Mesenchymal stem cell (in vitro differentiated cells and primary cell): ENCODE measurements at places on chromosomes 16 and 17.
A peak's percentile ranks its signal among the peaks of the same experiment; 100 is the strongest.

GRCh38 chr17:77365584-77366186 lies 224.9 kb downstream of the SEC14L1 start:
- H3K4me3 ChIP-seq, result no peak overlapping the region
- peaks cover 21% of the 10 kb centered on the region for H3K36me3 ChIP-seq
- H3K27ac ChIP-seq, result peak overlapping the region; percentile 25
- peaks cover 58% of the 10 kb centered on the region for H3K4me1 ChIP-seq

GRCh38 chr16:86306011-86306644 lies 204.2 kb upstream of the FOXF1 start:
- H3K4me3 ChIP-seq, result no peak overlapping the region
- H3K27ac ChIP-seq, result no peak overlapping the region
- peaks cover under 1% of the 10 kb centered on the region for H3K4me1 ChIP-seq

DNA sequence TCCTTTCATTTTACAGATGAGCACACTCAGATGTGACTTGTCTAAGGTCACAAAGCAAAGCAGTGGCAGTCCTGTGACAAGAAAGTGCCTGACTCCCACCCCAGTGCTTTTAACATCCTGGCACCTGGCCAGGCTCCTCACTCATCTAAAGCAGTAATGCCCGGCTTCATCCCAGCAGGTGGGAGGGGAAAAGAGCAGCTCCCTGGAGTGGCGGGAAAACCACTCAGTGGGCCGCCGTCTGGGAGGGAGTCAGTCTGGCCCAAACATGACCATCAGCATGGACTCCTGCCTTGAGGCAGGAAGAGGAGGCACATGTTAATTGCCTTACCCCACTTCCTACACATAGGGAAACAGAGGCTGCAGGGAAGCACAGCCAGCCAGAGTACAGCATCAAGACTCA lies 2.6 kb downstream of the PCGF2 start:
- no peak overlapping the region for H3K27ac ChIP-seq
- no peak for DNase-seq
- no peak overlapping the region for H3K4me3 ChIP-seq
- no peaks in the 10 kb centered on the region for H3K27me3 ChIP-seq

DNA sequence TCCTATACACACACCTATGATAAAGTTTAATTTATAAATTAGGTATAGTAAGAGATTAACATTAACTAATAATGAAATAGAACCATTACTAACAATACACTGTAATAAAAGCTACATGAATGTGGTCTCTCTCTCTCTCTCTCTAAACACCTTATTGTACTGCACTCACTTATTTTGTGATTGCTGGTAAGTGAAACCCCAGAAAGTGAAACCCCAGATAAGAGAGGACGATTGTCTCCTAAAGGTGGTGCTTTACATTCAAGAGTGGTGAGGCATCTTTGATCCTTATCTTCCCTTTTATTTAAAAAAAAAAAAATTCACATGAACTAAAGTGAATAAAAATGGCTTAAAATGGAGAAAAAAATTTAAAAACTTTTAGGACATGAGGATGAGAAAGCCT lies 80.1 kb upstream of the TRAP1 start:
- peaks cover 11% of the 10 kb centered on the region for H3K36me3 ChIP-seq
- H3K27ac ChIP-seq, result no peak overlapping the region
- H3K27me3 ChIP-seq, result no peaks in the 10 kb centered on the region
- peaks cover 4% of the 10 kb centered on the region for H3K4me1 ChIP-seq
- no peak for DNase-seq
- no peak overlapping the region for H3K4me3 ChIP-seq

GRCh38 chr16:2481676-2482075 lies 6.7 kb downstream of the TBC1D24 start:
- H3K4me1 ChIP-seq, result peaks cover 9% of the 10 kb centered on the region
- H3K4me3 ChIP-seq, result no peak overlapping the region
- no peak overlapping the region for H3K27ac ChIP-seq
- H3K36me3 ChIP-seq, result no peaks in the 10 kb centered on the region
- H3K27me3 ChIP-seq, result no peaks in the 10 kb centered on the region

DNA sequence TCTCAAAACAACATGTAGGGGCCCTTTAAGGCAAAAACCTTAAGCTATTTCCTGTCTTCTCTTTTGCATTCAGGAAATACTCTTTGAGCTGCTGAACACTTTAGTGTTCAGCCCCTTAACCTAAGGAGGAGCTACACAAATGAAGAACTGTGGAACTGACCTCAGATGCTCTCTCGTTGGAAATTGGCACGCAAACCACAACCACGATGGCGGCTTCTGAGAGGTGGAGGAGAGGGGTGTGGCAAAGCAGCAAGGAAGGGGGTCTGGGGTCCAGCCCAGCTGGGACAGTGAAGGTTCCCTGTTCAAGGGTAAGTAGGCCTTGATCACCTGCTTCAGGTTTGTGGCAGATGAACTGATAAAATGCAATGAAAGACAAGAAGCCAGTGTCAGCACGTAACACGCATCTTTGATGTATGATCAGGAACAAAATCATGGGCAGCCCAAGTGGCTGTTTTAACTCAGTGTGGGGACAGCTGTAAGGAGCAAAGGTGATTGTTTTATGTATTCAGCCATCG lies 291.6 kb upstream of the TNRC6C start:
- no peaks in the 10 kb centered on the region for H3K36me3 ChIP-seq
- no peak overlapping the region for H3K27ac ChIP-seq
- H3K4me1 ChIP-seq, result no peaks in the 10 kb centered on the region

GRCh38 chr16:79334127-79334526 lies 266.4 kb downstream of the MAF start:
- no peak overlapping the region for H3K27ac ChIP-seq
- no peaks in the 10 kb centered on the region for H3K36me3 ChIP-seq
- no peak for DNase-seq
- H3K4me1 ChIP-seq, result no peaks in the 10 kb centered on the region
- no peak overlapping the region for H3K4me3 ChIP-seq

DNA sequence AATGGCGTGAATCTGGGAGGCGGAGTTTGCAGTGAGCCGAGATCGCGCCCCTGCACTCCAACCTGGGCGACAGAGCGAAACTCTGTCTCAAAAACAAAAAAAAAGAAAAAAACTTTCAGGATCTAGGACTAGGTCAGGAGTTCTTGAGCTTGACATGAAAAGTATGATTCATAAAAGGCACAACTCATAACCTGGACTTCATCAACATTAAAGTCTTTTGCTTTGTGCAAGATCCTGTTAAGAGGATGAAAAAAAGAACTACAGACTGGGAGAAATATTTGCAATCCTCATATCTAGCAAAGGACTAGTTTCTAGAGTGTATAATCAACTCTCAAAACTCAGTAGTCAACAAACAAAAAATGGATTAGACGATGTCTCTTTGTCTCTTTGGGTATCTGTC lies 40.0 kb downstream of the TBC1D16 start:
- no peaks in the 10 kb centered on the region for H3K27me3 ChIP-seq
- H3K36me3 ChIP-seq, result peaks cover 18% of the 10 kb centered on the region
- DNase-seq, result no peak
- no peak overlapping the region for H3K27ac ChIP-seq
- no peak overlapping the region for H3K4me3 ChIP-seq
- H3K4me1 ChIP-seq, result peaks cover 34% of the 10 kb centered on the region

DNA sequence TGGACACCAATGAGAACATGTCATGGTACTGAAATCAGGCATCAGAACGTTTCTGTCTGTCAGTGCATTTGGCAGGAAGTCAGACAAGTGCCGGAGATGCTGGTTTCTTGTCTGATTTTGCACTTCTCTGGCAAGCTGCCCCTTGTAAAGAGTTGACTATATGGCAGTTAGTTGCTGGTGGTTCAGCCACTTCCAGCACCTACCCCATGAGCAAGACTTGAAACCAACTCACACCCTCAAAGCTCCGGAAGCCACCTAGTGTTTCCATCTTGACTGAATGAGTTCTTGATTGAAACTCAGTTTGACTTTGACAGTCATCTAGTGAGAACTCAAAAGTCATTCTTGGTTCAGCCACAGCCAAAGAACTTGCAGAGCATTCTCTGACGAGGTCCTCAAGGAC lies 225.1 kb downstream of the SPECC1 start:
- DNase-seq, result no peak
- peaks cover 35% of the 10 kb centered on the region for H3K36me3 ChIP-seq
- H3K4me3 ChIP-seq, result no peak overlapping the region
- H3K27ac ChIP-seq, result no peak overlapping the region

- peak; percentile 83 for DNase-seq
- H3K27me3 ChIP-seq, result no peaks in the 10 kb centered on the region
- H3K27ac ChIP-seq, result no peak overlapping the region
Measured at GRCh38 chr17:33234930-33235685, 58.0 kb downstream of the ASIC2 start.

DNA sequence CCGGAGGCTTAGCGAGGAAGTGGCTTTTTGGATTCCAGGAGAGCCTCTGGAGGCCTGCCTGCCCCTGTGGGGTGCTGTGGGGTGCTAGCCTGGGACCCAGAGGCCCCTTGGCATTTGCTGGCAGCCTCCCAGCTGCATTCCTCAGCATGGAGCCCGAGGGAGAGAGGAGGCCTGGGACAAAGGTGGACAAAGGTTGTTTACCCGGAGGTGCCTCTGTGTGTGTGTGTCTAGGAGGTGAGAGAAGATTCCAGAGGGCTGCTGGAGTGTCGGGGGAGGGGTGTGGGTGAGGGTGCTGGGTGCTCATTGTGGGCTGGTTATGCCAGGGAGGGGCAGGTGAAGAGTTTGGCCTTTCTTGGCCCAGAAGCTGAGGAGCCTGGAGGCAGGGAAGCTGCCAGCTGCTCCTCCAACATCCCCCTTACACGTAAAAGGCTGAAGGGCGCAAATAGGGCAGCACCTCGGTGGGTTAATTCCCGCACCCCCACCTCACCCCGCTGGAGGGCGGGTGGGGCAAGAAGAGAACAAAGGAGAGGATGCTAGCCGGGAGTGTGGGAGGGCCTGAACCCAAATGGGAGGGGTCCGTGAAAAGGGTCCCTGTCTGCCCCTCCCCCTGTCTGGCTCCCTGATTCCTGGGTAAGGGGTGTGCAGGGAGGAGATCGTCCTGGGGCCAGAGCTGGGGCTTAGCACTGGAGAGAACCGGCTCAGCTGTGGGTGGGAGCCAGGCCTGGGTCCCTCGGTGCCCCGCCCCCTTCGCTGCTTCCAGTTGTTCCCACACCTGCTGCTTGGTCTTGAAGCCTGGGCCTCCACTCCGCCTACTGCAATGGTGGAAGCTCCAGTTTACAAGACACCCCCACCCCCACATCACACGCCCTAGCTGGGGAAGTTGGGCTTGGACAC lies 9.9 kb downstream of the HEXIM2 start:
- H3K36me3 ChIP-seq, result peaks cover 9% of the 10 kb centered on the region
- no peak for DNase-seq
- H3K27ac ChIP-seq, result peak overlapping the region; percentile 81
- peaks cover 32% of the 10 kb centered on the region for H3K4me1 ChIP-seq
- H3K27me3 ChIP-seq, result no peaks in the 10 kb centered on the region

- H3K4me1 ChIP-seq, result peaks cover 14% of the 10 kb centered on the region
- H3K27me3 ChIP-seq, result no peaks in the 10 kb centered on the region
- no peak overlapping the region for H3K4me3 ChIP-seq
- H3K27ac ChIP-seq, result no peak overlapping the region
- DNase-seq, result no peak
Measured at GRCh38 chr17:42541041-42541833, 5.2 kb downstream of the NAGLU start.

- no peaks in the 10 kb centered on the region for H3K27me3 ChIP-seq
- H3K36me3 ChIP-seq, result peaks cover 43% of the 10 kb centered on the region
- peaks cover 30% of the 10 kb centered on the region for H3K4me1 ChIP-seq
Measured at GRCh38 chr16:31113121-31114120, 4.0 kb upstream of the KAT8 start.

- no peaks in the 10 kb centered on the region for H3K4me1 ChIP-seq
- H3K36me3 ChIP-seq, result no peaks in the 10 kb centered on the region
- peaks cover 51% of the 10 kb centered on the region for H3K27me3 ChIP-seq
- no peak overlapping the region for H3K4me3 ChIP-seq
Measured at GRCh38 chr17:33520426-33521330, 227.6 kb upstream of the ASIC2 start.

DNA sequence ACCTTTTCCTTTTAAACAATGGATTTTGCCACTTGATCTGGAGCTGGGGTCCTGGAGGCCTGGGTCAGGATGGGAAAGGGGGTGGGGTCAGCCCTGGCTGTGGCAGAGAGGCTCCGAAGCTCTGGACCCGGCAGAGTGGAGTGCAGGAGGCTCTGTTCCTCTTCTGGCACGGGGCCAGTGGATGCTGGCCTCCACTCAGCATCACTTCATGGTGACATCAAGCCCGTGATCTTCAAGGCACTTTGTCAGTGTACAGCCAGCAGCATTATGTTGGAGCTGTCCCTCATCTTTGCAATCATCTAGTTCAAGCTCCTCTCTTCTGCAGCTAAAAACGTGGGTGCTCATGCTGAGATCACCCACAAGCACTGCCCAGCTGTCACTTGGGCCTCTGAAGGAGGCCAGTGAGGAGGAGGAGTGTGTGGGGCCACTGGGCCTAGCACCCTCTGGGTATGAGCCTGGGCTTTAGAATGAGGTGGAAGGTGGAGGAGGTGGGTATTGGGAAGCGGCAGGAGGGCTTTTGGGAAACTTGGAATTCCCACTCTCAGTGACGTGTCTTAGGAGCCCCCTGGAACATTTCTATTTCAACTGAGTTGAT lies 45.9 kb upstream of the MGAT5B start:
- H3K27me3 ChIP-seq, result peaks cover 54% of the 10 kb centered on the region
- DNase-seq, result no peak
- H3K4me1 ChIP-seq, result peaks cover 3% of the 10 kb centered on the region
- no peak overlapping the region for H3K4me3 ChIP-seq
- no peak overlapping the region for H3K27ac ChIP-seq

DNA sequence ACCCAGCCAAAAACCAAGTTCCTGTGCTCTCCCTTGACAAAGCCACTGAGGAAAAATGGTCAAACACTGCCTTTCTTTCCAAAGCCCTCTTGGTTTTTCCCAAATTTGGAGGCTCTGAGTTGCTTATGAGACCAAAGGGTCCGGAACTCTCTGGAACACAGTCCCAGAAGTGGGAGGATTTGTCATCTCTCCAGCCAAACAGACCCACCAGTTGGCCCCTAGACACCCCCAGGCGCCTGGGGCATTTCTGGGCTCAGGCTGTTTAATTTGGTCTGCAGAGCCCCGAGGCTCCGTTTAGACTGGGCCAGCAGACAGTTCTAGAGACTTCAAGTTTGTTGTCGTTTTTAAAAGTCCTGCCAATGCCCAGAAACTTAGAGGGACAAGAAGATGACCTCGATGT lies 239.1 kb downstream of the SEC14L1 start:
- peaks cover 76% of the 10 kb centered on the region for H3K4me1 ChIP-seq
- H3K27ac ChIP-seq, result no peak overlapping the region
- H3K36me3 ChIP-seq, result peaks cover 7% of the 10 kb centered on the region
- H3K4me3 ChIP-seq, result no peak overlapping the region
- DNase-seq, result no peak

DNA sequence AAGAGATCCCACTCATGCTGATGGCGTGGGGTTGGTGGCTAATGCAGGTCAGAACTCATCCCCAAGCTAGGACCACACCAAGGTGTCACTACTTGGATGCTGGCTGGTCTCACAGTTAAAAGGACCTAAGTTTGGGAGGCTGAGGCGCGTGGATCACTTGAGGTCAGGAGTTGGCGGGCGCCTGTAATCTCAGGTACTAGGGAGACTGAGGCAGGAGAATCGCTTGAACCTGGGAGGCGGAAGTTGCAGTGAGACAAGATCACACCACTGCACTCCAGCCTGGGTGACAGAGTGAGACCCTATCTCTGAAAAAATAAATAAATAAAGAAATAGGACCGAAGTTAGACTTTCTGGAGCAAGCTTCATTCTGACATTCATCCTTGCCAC lies 6.6 kb upstream of the CDC42EP4 start:
- peaks cover 6% of the 10 kb centered on the region for H3K4me1 ChIP-seq
- DNase-seq, result no peak
- no peak overlapping the region for H3K4me3 ChIP-seq
- H3K27me3 ChIP-seq, result no peaks in the 10 kb centered on the region
- H3K27ac ChIP-seq, result no peak overlapping the region

- H3K4me1 ChIP-seq, result no peaks in the 10 kb centered on the region
- H3K27ac ChIP-seq, result no peak overlapping the region
- H3K36me3 ChIP-seq, result no peaks in the 10 kb centered on the region
- no peaks in the 10 kb centered on the region for H3K27me3 ChIP-seq
- no peak for DNase-seq
Measured at GRCh38 chr16:80627108-80627507, 86.3 kb downstream of the DYNLRB2 start.
